ENCODE measurements at places on chromosomes 2 and 18.

DNA sequence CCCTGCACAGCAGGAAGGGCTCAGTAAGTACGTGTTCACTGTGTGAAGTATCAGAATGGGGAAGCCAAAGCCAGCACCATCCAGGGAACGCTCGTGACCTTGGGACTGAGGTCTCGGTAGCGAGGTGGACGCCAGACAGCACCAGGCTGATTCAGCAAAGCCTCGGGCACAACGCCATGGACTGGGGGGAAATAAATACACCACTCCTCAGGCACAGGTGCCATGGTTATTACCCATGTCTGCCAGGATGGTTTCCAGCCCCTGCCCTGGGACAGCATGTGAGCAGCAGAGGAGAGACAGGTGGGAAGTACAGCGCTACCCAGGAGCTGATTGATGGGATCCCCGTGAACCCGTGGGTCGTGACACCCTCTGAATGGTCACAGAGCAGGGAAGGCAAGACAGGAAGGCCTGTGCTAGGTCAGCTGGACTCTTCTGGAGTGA, 53.0 kb downstream of the REEP1 start:
- no peak for DNase-seq

DNA sequence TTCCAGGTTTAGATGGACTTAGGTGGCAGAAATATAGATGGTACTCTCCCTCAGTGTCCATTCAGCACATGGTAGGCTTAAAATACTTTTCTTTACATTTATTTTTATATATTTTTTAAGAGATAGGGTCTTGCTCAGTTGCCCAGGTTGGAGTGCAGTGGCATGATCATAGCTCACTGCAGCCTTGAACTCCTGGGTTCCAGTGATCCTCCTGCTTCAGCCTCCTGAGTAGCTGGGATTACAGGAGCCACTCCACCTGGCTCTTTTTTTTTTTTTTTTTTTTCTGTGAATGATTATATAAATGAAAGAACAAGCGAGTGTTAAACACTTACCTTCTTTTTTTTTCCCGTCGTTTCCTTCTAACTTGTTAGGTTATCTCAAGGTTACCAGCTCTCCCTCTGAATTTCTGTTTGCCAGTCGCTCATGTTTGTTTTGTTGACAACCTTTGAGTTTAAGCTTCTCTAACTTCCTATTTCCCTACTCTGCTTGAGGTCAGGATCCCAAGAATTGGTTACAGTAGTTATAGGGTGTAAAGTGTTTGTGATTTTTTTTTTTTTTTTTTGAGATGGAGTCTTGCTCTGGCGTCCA, 18.9 kb downstream of the IMPA2 start:
- no peak for DNase-seq

- no peak for DNase-seq
Observed at GRCh38 chr2:173802518-173802917, 162.7 kb downstream of the SP3 start.

GRCh38 chr18:59514203-59514602, 155.1 kb upstream of the LMAN1 start:
- DNase-seq: no peak

DNA sequence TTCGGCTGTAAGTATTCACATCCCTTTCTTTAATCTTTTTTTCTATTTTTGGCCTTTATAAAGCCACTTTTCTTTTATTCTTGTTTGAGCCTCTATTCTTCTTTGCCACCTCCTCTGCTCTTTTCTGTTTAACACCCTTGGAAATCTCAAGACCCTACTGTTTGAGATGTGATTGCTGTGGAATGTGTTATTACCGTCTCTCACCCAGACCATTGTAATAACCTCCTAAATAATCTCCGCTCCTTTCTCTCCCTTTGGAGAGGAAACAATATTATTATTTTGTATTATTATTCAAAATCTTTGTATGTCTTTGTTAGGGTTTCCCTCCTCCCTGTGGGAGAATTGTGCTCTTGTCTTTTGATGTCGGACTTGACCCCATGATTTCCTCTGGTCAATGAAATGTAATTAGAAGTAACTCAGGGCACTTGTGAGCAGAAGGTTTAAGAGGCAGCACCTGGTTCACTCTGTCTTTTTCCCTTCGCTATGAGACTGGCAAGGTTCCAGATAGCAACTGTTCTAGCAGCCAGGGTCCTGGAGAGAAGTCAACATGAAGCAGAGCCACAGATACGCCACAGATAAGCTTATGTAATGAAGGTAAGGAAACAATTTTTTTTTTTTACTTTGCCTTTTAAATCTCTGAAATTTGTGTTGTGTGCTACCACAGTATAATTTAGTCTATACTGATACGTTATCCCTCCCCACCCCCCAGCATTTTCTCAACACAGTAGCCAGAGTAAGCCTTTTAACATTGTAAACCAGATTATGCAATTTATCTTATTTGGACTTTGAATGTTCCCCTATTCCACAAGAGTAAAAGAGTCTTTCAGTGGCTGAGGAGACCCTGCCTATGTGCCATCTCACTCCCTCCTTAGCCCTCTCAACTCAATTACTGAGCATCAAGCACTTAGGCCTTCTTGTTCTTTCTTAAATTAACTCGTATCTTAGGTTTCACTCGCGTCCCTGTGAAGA, 601.2 kb upstream of the ZNF804A start:
- no peak for DNase-seq
